ENCODE measurements at places on chromosomes 16 and 17.

GRCh38 chr17:77569846-77570564 is 388.5 kb upstream of the TNRC6C start:
- DNase-seq, result no peak

DNA sequence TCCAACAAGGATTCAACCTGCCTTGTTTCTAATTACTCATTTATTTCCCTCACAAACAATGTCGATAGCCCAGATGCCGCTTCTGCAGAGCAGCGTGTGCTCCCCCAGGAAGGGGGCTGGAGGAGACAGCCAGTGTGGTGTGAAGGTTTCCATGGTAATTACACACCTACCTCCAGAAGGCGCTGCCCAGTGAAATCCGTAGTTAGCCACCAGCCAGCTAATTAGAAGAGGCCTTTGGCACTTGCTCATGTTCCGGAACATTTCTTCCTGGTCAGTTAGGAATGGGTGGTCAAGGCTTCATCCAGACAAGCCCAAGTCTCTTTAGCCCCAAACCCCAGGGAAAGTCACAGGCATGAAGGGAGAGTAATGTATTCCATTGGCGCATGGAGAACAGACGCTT is 342.5 kb upstream of the C16orf82 start:
- DNase-seq, result no peak

- no peak for DNase-seq
These were observed 716 bp downstream of the TMEM94 start for GRCh38 chr17:75457047-75457654.

GRCh38 chr17:74415608-74416396 is 16.1 kb upstream of the GPRC5C start:
- no peak for DNase-seq

GRCh38 chr17:81476635-81477034 is 36.0 kb downstream of the ACTG1 start:
- DNase-seq, result no peak

- no peak for DNase-seq
These were observed 705 bp upstream of the PITPNC1 start for GRCh38 chr17:67376415-67376736.

DNA sequence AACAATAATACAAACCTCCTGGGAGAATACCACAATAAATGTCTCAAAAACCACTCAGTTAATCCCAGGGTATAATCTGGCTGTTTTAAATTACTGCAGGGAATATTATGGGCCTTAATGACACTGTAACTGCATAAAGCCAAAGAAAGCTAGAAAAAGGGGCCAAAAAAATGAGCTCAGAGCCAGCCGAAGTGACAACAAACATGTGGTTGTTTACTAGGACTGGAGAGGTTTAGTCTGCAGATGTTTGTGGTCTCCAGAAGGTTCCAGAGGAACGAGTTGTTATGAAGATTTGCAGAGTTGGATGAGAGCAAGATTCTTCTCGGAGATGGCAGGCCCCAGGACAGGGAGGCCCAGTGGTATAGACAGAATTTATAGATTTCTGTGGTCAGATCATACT is 97.1 kb upstream of the AKTIP start:
- no peak for DNase-seq

DNA sequence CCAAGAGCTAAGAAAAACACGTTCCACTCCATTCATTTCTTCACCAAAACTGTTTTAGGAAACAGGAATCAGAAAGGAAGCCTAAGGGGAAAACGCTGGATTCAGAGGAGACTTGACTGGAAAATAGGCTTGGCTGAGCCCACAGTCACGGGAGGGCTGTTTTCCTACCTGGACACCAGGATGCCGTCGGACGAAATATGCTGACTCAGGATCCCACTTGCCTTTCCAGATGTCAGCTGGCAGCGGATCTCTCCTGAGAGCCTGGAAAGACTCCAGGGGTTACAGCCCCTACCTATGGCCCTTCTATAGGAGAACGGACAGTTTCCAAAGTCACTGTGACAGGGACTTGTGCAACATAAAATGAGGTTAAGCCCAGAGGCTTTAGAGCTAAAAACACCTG is 245.1 kb downstream of the C16orf95 start:
- no peak for DNase-seq

DNA sequence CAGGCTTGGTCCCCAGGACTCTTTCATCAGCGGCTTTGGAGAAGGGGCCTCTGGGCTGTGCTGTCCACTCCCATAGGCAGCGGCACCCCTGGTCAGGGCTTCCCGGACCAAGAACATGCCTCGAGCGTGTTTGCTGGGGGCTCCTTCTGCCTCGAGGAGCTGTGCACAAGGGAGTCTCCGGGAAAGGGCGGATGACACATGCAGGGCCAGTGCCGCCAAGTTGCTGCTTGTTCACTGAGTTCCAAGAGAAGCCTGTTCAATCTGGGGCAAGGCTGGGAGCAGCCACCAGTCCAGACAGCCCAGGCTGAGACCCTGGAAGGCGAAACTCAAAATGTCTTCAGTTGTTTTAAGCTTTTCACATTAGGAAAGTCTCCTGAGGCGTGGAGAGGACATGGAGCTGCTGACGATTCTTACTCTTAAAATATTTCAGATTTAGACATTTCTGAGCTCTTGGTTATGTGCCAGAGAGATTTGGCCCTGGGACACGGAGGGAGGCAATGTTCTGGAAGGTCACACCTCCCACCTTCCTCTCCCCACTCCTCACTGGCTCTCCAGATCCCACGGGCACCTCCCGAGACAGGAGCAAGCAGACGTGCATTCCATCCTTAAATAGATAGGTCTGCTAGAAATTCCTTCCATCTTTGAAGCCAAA is 84.5 kb upstream of the ZNF469 start:
- DNase-seq, result no peak

DNA sequence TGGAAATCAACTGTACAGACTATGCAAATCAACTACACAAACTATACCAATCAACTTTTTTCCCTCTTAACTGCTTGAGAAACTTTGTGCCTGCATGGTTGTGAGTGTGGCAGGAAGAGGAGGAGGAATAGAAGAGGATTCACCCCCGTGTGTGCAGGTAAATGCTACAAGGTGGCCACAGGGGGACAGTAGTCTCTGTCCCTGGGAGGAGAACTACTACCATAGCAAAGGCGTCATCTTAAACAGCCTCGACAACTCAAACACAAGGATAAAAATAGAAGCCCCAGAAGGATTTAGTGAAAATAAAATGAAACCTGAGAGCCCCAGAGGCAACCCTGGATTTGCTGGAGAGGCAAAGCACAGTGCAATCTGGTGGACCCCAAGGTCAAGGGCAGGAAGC is 199.5 kb upstream of the DYNLRB2 start:
- no peak for DNase-seq

DNA sequence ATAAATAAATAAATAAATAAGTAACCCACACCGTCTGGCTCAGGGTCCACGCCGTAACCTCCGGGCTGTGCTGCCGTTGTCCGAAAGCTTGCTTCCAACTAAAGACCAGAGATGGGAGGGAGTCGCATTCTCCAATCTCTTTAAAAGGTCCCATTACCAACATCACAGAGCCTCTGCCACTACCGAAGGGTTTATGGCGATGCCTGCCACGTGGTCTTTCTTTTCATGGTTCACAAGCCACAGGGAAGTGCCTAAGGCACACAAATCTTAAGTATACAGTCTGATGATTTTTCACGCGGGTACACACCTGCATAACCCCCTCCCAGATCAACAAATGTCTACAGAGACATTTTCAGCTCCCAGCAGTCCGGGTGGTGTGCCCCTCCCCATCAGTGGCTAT is 1.4 kb downstream of the COTL1 start:
- no peak for DNase-seq

GRCh38 chr17:22507823-22508222 is 815.5 kb downstream of the KCNJ18 start:
- DNase-seq, result no peak

DNA sequence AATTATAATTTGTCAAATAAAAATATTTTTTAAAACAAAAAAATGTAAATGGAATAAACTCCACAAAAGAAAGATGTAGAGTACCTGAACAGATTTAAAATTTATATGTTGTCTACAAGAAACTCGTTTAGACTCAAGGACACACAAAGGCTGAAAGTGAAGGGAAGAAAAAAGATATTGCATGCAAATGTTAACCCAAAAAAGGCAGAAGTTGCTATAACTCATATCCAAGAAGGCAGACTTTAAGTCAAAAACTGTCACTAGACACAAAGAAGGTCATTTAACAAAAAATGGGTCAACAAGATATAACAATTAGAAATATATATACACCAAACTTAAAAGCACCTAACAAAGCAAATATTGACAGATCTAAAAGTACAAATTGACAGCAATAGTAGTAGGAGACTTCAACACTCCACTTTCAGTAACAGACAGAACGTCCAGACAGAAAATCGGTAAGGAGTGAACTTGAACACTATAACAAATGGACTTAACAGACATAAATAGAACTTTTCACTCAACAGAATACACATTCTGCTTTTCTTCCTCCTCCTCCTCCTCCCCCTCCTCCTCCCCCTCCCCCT is 40.8 kb upstream of the MYLK3 start:
- no peak for DNase-seq

DNA sequence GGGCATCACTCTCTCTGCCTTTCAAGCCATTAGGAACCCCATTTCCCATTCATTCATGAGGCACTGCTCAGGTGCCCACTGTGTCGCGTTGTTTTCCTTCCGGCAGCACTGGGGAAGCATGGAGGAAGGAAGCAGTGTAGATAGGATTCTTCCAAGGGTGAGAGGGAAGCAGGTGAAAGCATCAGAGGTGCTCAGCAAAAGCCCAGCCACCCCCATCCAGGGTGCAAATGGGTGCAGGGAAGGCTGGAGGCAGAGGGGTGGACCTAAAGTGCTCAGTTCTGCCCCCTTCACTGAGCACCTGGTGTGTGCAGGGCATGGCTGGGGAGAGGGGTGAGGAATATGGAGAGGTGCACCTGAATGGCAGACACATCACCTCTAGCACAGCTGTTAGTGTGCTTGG is 3.4 kb upstream of the NXPH3 start:
- DNase-seq, result no peak

DNA sequence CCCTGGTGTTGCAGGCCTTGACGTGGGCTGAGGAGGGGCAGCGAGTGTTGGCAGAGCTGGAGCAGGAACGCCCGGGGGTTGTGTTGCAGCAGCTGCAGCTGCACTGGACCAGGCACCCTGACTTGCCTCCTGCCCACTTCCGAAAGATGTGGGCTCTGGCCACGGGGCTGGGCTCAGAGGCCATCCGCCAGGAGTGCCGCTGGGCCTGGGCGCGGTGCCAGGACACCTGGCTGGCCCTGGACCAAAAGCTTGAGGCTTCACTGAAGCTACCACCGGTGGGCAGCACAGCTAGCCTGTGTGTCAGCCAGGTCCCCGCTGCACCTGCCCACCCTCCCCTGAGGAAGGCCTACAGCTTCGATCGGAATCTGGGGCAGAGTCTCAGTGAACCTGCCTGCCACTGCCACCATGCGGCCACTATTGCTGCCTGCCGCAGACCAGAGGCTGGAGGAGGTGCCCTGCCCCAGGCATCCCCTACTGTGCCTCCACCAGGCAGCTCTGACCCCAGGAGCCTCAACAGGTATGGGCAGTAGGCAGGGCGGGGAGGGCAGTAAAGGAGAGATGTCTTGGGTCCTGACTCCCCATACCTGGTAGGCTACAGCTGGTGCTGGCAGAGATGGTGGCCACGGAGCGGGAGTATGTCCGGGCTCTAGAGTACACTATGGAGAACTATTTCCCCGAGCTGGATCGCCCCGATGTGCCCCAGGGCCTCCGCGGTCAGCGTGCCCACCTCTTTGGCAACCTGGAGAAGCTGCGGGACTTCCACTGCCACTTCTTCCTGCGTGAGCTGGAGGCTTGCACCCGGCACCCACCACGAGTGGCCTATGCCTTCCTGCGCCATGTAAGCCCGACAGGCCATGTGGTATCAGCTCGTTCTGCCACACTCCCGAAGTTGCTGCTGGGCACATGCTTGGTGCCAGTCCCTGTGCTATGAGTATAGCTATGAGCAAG is 5.6 kb downstream of the PLEKHG4 start:
- DNase-seq, result no peak

DNA sequence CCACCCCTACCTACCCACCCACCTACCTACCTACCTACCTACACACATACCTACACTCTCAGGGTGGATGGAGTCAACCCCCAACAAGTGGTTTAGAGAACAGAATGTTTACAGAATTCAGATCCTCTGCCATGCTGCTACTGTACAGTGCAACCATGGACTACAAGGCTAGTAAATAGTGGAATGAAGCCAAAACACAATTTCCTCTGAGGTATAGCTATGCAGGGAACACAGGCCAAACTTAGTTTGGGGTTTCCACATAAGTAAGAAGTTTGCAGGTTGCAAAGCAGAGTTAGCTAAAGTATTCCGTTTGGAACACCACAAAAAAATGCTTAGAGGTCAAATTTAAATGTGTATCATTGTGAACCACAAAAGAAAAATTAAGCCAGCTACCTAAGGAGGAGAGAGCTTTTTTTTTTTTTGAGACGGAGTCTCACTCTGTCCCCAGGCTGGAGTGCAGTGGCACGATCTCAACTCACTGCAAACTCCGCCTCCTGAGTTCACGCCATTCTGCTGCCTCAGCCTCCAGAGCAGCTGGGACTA is 2.7 kb upstream of the AP1G1 start:
- no peak for DNase-seq

GRCh38 chr17:70078549-70078948 is 3.5 kb downstream of the KCNJ16 start:
- no peak for DNase-seq

- DNase-seq, result no peak
These were observed 49.0 kb upstream of the PIK3R6 start for GRCh38 chr17:8916466-8916865.

GRCh38 chr16:84478172-84478947 is 26.1 kb downstream of the MEAK7 start:
- no peak for DNase-seq

GRCh38 chr16:590188-590814 is 435 bp downstream of the RAB40C start:
- no peak for DNase-seq

- DNase-seq, result no peak
These were observed 57.8 kb downstream of the BMERB1 start for GRCh38 chr16:15492091-15492740.

DNA sequence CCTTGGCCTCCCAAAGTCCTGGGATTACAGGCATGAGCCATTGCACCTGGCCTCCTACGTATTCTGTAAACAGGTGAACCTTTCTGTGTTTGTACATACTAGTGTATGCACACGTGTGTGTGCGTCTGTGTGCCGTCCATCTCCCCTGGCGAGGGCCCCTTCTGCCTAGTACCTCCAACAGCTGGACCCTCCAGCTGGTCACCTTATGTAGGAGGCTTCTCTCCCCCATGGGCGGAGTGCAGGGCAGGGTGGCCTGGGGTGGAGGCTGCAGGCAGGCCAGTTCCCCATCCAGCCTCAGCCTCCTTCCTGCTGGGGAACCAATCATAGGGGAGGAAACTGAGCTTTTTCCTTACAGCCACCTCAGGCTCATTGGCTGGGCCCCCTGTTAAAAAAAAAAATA is 24.4 kb upstream of the DOC2B start:
- no peak for DNase-seq

- DNase-seq, result no peak
These were observed 56.7 kb downstream of the METRNL start for GRCh38 chr17:83136156-83136555.

GRCh38 chr17:75485688-75486087 is 29.3 kb downstream of the TMEM94 start:
- DNase-seq, result no peak

- no peak for DNase-seq
These were observed 188.3 kb downstream of the SEC14L1 start for GRCh38 chr17:77328823-77329740.
